Activated CD8-positive, alpha-beta memory T cell treated with anti-CD3 and anti-CD28 coated beads for 1 hour (primary cell): ENCODE measurements at places on chromosomes 7 and 10.

- DNase-seq: no peak
Measured at GRCh38 chr10:42955493-42955889, 121.4 kb upstream of the RET start.

DNA sequence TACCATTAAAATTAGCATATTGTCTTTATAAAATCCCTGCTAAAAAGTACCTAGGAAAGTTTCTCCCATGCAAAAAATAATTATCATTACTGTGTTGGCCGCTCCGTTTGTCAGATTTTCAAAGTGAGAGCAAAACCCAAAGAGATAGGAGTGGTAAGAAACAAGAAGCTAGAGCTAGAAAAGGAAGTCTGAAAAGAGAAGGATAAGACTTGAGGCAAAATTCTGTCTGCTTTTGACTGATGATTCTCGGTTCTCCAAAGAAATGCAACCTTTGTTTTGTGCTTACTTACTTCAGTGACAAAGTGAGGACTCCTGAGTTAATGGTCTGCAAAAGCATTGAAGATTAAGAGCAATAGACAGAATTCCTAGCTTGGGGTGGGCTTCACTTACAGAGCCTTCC, 33.3 kb upstream of the CAPZA2 start:
- no peak for DNase-seq

GRCh38 chr7:34361663-34362250, 296.3 kb upstream of the NPSR1 start:
- no peak for DNase-seq

GRCh38 chr7:70512144-70512543, 619.8 kb upstream of the GALNT17 start:
- no peak for DNase-seq

DNA sequence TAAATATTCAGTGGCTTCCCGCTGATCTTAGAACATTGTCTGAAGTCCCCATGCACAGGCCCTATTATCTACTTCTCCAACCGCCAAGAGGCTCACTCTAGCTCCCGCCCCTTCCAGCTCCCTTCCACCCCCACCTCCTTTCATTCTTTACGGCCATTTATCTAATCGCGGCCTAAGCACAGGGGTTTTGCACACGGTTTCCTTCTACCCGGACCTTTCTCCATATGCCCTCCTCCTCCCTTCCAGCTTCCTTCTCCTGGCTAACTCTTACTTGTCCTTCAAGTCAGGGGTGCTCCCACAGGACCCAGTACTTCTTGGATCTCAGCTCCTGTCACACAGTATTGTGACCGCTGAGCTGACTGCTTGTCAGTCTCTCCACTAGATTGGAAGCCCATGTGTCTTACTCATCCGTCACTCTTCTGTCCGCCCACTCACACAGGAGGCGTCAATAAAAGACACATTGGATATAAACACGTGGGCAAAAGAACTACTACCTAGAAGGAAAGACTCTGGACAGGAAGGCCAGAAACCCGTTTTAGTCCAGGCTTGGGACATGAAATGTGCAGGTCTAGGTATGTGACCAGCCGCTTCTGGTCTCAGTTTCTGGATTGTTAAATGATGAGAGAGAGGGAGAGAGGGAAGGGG, 20.2 kb upstream of the HPS1 start:
- no peak for DNase-seq

GRCh38 chr10:58970160-58970915, 206.1 kb upstream of the PHYHIPL start:
- no peak for DNase-seq

GRCh38 chr10:8404721-8405120, 350.2 kb downstream of the GATA3 start:
- no peak for DNase-seq

- no peak for DNase-seq
Measured at GRCh38 chr7:99255463-99255862, 17.2 kb upstream of the MYH16 start.

- no peak for DNase-seq
Measured at GRCh38 chr7:155844019-155844453, 31.8 kb upstream of the SHH start.

GRCh38 chr7:105822806-105823205, 53.6 kb downstream of the ATXN7L1 start:
- DNase-seq: no peak

GRCh38 chr10:100208276-100208675, 21.1 kb downstream of the CHUK start:
- no peak for DNase-seq

DNA sequence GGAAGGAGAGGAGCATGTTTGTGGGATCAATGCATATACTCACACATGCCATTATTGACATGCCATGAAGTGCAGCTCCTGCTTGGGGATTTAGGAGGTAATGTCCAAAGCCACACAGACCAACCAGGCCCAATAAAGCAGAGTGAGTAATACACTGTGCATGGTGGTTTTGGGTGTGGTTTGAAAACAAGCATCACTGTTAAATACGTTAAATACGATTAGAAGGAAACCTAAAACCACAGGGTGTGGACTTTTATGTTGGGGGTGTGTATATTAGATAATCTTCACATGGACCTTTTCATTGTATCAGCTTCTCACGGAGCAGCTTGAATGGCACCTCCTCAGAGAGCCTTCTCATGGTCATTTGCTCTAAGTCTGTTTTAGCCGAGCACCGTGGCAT, 10.4 kb upstream of the EIF3A start:
- DNase-seq: no peak

DNA sequence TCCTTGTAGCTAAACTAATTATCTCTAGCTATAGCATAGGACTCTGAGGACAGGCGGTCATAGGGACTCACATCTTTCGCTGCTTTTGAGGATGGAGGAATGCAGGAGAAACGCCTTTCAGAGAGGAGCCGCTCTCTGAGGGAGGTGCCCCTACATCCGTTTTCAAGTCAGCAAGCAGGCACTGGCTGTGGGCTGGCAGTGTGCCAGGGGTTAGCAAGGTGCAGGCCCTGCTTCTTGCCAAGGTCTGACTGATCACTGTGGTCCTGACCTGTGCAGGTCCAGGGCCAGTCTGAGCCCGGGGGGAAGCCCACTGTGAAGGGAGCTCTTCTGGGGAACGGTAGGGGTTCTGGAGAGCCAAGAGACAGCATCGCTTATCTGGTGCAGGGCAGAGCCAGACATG, 89.4 kb downstream of the SH3PXD2A start:
- DNase-seq: peak; percentile 68

DNA sequence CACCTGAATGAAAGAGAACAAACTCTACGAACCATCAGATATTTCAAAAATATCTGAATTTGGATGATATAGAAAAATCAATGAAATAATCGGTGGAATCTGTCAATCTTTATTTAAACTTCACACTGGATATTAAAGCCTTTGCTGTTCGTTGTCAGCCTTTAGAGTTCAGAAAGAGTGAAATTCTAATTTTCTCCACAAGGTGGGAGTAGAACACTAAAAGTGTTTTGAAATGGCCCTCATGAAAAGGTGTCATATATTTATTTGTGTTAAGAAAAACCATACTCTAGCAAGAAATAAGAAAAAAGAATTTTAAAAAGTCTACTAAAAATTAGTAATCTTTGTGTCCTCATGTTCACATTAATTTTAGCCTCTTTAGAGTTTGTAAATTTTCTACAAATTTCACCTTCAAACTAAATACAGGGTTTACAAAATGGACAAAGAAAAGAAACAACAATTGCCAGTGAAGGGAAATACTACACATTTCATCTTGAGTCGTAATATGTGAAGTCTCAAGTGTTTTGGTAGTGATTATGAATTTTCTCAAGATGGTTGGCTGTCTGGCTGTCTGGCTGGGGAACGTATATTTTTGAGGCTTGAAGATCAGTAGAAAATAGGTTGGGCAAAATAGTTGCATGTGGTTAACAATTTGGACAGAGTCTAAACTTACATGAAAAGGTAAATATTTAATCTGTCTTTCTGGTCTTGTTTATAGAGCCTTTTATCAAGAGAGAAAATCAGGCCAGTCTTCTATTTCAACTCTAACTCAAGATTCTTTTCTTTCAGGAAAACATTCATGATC, 43.7 kb downstream of the DNAJB9 start:
- no peak for DNase-seq

DNA sequence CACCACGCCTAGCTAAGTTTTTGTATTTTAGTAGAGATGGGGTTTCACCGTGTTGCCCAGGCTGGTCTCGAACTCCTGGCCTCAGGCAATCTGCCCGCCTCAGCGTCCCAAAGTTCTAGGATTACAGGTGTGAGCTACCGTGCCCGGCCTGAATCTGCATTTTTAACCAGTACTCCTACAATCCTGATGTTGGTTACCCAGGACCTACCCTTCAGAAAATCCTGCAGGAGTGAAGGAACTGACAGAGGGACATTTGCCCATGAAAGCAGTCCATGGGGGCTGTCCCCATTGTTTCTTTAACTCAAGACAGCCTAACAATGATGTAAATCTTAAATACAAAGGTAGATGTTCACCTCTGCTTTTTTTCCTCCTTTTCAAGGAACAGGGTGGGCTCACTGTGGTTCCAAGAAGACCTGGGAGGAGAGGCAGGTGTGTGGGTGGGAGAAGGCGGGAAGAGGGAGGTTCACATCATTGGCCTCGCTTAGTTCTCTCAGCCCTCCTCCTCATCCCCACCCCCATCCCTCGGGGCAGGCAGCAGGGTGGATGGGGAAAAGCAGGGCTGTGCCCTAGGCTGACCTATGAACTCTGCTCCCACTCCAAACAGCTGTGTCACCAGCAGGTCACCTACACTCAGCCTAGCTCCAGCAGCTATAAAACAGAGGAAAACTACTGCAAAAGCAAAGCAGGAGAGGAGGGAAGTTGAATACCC, 13.5 kb downstream of the LRRC20 start:
- DNase-seq: no peak

GRCh38 chr7:48108959-48109847, 20.1 kb downstream of the UPP1 start:
- DNase-seq: no peak

- DNase-seq: no peak
Measured at GRCh38 chr7:10471280-10472058, 502.2 kb upstream of the PHF14 start.

DNA sequence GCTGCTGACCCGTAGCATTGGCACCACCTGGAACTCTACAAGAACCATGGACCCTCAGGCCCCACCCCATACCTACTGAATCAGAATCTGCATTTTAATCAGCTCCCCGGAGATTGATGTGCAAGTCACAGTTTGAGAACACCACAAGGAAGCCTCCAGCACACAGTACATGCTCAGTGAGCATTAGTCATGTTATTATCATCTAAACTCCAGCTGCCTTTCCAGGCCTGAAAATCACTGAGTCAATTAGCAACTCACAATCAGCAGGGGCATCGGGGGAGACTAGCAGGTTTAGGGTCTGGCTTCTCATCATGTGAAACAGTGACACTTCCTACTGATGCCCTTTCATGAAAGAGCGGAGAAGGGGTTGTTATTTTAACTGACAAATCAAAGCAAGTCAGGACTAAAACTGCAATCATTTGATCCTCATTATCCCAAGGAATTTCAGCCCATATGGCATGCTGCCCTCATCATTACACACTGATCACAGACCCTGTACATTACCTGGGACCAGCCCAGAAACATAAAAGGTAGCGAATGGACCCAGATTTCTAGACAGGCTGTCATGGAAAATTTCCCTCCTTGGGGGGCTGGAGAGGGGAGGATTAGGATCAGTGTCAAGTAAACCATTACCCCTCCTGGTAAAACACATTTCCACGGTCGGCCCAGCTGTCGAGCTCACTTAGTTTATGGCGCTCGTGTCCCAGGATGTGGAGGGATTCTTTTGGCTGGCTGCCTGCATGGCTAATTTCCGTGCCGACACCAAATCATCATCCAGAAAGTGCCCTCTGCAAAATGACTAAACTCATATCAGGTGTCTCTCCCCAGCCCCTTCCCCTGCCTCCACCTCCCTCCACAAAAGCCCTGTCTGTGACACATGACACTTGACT, 122.8 kb downstream of the PRLHR start:
- no peak for DNase-seq

- DNase-seq: no peak
Measured at GRCh38 chr7:107644309-107644974, 16.2 kb upstream of the SLC26A4 start.
